Stimulated activated CD8-positive, alpha-beta memory T cell treated with anti-CD3 and anti-CD28 coated beads, Interleukin-2, amount 100 ng/mL, for 1 hour (primary cell): ENCODE measurements at places on chromosomes 7 and 10.

- no peak for DNase-seq
Observed at GRCh38 chr7:104530251-104530650, 201.8 kb downstream of the LHFPL3 start.

DNA sequence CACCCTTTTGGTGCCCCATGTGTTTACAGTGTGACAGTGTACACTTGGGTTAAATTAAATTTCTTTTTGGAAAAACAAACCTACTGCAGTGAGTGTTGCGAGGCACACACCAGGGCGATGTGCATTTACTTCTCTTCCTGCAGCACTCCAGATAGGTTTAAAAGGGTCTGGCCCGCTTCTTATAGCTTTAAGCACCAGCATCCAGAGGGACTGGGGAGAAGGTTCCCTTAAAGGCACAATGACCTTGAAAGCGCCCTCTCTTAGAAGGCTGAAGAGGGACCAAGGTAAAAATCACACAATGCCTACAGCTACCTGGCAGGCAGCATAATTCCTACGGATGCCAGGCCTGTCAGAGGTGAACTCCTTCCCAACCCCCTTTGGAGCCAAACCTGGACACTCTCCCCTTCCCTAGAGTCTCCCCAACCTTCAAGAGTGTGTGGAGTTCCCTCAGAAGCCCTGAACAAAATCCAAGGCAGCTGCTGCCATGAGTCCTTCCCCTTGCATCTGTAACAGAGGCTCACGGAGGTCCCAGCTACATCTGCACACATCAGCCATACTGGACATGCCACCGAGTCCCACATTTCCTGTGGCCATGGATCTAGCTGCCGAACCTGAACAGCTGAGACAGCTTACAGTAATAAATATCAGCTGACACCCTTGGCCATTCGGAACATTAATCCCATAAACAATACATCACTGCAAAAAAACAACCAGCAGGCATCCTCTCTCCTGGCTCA lies 33.2 kb downstream of the TRIM8 start:
- no peak for DNase-seq

- no peak for DNase-seq
Observed at GRCh38 chr7:86814661-86815379, 171.1 kb downstream of the GRM3 start.

- no peak for DNase-seq
Observed at GRCh38 chr7:30136743-30137485, 2.1 kb downstream of the MTURN start.

DNA sequence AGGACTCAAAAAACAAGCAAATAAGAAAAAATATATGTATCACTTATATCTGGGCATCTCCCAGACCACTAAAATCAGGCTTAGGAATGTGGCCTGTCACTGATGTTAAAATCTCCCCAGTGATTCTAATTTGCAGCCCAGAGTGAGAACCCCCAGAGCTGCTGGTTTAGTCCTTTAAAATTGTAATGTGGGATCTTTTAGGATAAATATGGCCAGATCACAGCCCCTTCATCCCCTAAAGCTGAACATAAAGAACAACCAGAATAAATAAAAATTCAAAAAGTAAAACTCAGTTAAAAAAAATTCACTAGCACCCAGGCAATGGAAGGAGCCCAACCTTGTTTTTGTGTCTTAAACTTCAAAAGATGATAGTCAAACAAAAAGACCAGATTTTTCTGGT lies 46.4 kb upstream of the MTURN start:
- DNase-seq = no peak

DNA sequence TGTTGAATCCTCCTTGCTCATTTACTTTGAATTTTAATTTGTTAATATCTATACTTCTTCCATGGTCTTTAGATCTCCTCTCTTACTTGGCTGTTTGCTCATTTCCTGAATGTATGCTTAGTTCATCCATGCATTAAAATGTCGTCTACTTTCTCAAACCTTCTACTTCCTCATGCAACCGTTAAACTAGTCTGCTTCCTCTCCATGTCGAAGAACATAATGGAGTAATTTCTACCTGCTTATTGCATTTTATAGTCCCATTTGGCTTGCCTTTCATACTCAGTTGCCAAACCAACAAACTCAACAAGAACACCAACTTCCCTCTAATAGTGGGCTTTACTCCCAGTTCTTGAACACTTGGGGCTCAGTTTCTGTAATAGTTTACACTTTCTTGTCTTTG lies 43.8 kb upstream of the SEMA3D start:
- DNase-seq = no peak

GRCh38 chr10:5479481-5480161 lies 19.7 kb downstream of the CALML5 start:
- no peak for DNase-seq

- DNase-seq = no peak
Observed at GRCh38 chr7:21526007-21526406, 16.8 kb upstream of the DNAH11 start.

- DNase-seq = no peak
Observed at GRCh38 chr7:37577412-37577811, 106.2 kb upstream of the GPR141 start.

DNA sequence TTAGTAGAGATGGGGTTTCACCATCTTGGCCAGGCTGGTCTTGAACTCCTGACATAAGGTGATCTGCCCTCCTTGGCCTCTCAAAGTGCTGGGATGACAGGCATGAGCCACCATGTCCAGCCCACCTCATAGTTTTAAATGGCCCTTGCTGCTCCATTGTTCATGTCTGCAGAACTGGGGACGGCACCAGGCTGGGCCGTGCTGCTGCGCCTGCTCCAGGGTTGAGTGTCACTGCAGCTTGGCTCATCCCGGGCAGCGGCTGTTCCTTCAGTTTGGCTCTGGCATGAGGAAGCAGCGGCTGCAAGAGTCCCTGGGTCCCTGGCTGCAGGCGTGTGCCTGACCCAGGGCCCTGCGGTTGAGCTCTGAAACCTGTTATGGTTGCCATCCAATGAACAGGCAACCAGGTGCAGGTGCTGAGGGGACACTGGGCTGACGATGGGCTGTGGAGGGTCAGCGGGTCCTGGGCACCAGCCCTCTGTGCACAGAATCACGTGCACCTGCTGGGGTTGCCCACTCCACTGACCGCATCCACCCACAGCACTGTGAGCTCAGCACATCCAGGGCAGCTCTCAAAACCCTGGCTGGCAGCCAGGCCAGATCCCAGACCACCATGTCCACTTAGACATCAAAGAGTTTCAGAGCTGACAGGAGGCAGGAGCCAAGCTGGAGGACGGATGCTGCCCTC lies 70.2 kb upstream of the PPP2R2D start:
- no peak for DNase-seq

DNA sequence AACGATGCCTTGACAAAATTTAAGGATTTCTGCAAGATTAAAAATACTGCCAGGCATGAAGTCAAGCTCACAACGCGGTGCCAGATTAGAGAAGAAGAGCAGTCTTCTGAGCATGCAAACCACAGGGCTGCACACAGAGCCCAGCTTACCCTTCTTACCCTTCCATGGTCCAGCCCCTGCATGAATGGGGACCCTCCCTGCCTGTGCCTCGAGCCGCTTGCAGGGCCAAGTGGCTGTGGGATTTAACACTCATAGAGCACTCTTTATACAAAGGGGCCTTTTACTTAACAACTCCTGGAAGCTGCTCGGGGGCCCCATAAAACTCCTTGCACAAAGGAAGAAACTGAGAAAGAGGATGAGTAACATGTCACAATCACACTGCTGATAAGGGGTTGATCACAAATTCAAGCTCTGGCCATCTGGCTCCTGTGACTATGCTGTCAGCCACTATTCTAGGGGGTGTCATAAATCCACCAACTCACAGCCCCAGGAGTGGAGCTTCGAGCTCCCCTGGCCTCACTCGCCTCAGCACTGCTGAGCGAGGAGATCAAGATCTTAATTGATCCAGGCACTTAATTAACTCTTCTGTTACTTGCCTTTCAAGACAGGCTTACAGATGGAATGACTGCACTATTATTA lies 514.8 kb downstream of the TNS3 start:
- DNase-seq = no peak

DNA sequence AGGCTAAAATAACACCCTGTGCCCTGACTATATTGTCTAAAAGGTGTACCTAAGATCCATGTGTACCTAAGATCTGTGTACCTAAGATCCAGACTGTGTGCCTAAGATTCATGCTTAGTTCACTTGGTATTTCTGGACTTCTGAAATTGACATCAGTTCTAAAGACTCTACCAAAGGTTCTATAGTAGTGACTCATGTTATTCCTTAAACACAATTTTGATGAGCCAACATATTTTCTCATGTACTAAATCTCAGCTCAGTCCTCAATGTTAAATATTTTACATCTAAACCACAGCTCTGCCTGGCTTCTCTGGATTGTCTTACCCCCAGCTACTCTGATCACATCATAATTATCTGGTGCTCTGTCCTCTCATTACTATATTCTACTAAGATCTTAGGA lies 802.3 kb upstream of the SORCS1 start:
- no peak for DNase-seq

- no peak for DNase-seq
Observed at GRCh38 chr10:1197384-1197783, 141.2 kb downstream of the WDR37 start.

DNA sequence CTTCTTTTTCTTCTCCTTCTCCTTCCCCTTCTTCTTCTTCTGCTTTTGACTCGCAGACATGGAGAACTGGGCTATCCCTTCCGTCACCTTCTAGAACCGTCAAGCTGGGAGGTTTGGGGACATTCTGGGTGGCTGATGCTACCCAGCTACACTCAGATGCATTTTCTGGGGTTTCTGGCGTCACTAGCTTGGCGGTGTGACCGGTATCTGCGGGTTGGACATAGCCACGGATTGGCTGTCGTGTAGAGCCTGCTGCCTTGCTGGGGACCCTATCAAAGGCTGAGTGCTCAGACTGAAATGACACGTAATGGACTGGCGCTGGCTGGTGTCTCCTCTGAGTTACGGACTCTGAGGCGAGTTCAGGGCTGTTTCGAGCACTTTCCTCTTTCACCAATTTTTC lies 101.7 kb downstream of the SVIL start:
- DNase-seq = no peak

GRCh38 chr7:74376256-74377036 lies 77.3 kb upstream of the GTF2IRD1 start:
- DNase-seq = no peak

GRCh38 chr10:109956454-109957091 lies 33.3 kb upstream of the XPNPEP1 start:
- DNase-seq = no peak

GRCh38 chr10:128985036-128985435 lies 482.0 kb upstream of the MGMT start:
- no peak for DNase-seq

DNA sequence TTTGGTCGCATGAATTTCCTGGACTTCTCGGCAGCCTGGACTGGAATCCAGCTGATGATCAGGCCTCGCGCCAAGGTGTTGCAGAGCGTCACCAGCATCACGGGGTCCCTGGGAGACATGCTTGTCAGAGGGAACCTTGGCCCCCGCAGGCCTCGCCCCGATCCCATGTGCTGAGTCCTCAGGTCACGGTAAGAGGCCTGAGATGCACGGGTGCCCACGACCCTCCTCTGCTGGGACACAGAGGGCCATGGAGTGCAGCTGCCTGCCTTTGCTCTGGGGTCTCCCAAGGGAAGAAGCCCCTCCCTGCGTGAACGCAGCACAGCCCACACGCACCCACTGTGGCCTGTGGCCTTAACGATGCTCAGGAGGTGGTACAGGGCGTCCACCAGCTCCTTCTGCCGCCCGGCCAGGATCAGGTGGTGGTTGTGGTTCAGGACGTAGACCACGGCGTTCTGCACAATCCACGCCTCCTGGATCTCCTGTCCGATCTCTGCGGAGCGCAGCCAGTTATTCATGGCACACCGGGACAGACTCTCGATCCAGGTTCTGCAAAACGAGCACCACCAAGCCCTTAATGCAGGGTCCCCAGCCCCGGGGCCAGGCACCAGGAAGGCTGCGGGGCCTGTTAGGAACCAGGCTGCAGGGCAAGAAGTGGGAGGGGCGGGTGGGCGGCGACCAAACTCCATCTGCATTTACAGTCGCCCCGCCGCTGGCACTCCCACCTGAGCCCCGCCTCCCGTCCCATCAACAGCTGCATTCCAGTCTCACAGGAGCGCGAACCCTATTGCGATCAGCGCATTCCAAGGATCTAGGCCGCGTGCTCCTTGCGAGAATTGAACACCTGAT lies 29.4 kb downstream of the CFAP46 start:
- DNase-seq = no peak

DNA sequence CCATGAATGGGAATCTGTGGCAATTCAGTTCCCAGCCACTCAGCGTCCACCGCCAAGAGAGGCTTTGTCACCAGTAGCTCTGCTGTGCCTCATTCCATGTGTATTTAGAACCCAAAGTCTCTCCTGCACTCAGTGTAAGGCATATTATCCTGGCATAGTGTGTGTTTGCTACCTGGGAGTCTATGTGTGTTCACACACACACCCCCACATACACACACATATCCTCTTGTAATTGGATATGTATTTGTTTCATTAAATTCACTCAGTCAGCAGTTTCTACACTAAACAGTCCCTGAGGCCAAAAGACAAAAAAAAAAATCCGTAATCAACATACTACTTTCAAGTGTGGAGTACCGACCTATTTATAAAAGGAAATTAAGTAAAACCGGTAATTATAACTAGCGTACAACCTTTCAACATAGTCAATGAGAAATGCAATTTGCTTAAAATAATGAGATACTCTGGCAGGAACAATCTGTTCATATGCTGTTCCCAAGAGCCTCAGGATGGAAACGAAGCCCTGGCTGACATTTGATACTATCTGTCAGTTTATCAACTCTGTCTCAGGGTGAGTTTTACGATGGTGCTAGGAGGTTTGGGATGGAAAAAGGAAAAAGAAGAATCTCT lies 425.8 kb upstream of the CELF2 start:
- DNase-seq = no peak

DNA sequence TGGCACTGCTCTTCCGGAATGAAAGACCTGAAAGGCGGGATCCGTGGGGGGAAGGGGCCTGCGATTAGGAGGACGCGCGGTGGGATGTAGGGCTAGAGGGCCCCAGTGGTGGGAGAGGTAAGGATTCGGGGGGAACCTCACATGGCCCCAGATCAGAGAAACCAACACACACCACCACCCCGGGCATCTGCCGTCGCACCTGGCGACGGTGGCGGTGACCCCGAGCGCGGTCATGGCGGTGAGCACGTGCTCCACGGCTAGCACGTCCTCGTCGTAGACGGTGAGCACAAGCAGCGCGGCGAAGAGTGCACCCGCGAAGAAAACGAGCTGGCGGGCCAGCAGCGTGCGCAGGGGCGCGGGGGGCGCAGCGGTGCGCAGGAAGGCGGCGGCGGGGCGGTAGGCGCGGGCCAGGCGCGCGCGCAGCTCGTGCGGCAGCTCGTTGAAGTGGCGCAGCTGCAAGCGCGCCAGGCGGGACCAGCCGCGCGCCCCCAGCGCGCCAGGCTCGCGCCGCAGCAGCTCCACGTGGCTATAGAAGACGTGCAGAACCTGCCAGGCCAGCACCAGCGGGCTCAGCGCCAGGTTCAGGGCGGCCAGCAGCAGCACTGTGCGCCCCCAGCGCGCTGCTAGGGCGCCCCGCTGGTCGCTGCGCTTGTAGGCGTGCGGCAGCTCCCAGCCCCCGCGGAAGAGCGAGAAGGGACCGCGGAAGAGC lies 5.7 kb downstream of the ATG9B start:
- no peak for DNase-seq

DNA sequence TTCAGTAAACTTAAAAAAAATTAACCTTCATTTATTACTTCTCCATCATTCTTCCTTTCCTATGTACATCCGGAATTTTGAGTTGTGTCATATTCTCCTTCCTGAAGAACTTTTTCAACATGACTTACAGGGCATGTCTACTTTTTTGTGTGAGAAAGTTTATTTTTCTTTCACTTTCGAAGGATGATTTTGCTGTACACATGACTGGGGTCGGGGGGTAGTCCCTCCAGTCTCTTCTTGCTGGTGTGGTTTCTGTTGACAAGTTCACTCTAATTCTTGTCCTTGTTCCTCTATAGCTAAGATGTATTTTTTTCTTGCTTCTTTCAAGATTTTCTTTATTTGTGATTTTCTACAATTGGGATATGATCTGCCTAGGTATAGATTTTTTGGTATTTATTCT lies 55.8 kb downstream of the INPP5A start:
- no peak for DNase-seq
